ENCODE measurements at places on chromosomes 2 and 18.
A peak's percentile ranks its signal among the peaks of the same experiment; 100 is the strongest.

DNA sequence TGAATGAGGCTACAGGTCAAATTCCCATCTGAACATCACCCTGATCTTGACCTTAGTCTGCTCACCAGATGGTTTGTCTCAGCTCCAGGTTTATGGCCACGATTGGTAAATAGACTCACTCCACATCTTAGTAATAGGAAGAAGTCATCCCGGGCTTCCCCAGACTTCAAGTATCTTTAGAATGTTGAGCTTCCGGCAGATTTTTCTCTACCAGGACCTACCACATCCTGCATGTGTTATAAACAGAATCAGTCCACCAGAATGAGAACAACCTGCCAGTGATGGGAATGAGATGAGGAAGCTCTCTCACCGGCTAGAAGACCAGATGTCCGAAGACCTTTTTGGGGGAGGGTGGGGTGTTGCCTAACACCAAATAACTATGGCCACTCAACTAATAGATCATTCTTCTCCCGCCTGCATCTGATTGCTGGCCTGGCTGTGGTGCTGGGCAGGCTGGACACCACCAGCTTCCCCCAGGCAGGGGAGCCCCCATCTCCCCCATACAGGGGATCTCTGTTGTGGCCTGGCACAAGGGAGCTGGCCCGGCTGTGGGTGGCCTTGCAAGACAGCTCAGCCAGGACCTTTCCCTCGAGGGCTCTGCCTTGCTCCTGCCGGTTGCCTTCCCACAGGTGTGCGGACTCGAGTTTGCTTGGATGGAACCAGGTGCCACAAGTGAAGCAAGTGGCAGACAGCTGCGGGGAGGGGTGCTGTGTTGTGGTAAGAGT lies 88.5 kb downstream of the SH3RF3 start:
- peak; percentile 38 for DNase-seq

- no peak for DNase-seq
Measured at GRCh38 chr2:118856330-118856977, 9.0 kb upstream of the EN1 start.

DNA sequence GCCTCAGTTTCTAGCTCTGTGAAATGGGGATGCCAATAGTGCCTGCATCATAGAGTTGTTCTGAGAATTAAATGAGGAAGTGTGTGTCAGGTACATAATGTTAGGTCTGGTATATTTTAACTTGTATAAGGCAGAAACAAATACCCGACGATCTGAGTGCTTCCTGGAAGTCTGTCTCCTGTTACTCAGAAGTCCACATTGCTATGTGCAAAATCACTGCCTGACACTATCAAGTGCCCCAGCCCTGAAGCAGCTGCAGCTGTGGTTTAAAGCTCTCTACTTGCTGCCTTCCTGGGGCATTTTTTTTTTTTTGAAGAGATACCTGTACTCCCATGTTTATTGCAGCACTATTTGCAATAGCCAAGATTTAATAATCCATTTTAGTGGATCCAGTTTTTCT lies 125.3 kb downstream of the SLC4A3 start:
- DNase-seq: no peak

DNA sequence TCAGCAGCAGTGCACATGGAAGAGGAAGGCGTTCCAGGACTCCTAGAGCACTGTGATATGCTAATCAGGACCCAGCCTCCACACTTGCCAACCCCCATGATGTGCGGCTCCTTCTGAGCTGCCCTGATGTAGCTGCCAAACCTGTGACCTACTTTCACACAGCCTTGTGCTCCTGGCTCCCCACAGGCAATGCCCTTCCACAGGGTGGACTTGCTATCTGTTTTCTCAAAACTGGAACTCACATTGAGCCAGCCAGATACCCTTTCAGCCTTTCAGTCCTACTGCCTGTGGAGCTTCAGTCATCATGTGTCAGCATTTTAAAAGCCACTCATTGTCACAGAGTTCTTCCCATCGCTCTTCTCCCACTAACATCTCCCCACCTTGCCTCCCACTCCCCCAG lies 181.6 kb downstream of the AFF3 start:
- no peak for DNase-seq

DNA sequence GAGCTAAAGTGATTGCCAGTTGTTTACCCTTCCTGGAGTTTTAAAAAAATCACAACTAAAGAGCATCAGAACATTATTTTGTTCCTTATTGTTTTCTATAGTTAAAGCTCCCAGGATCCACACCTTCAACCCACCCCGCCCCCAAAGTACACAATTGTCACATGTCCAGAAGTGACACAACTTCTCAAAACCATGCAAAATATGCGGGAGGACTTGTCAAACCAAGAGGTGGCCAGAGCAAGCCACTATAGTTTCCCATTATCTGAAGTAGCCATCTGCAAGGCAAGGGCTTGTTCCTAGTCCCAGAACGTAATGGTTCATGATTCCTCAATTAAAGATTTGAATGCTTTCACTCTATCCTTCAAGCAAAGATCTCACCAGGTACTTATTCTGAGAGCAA lies 9.9 kb upstream of the INO80C start:
- DNase-seq: no peak

- no peak for DNase-seq
Measured at GRCh38 chr18:54140641-54141040, 83.8 kb downstream of the MBD2 start.

DNA sequence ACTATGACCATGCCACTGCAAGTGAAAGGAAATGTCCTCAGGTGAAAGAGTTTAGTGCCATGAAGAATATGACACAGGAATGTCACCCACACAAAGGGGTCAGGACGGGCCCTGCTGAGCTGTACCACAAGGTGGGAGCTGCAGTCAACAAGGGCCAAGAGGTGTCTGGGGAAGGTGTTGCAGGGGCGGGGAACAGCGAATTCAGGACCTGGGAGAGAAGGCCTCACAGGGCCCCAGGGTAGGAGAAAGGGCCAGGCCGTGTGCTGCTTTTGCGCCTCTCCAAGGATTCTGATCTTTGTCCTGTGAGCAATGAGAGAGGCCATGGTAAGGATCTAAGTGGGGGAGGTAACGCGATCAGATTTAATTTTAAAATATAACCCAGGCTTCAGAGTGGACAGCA lies 23.6 kb downstream of the CYB5A start:
- DNase-seq: no peak

DNA sequence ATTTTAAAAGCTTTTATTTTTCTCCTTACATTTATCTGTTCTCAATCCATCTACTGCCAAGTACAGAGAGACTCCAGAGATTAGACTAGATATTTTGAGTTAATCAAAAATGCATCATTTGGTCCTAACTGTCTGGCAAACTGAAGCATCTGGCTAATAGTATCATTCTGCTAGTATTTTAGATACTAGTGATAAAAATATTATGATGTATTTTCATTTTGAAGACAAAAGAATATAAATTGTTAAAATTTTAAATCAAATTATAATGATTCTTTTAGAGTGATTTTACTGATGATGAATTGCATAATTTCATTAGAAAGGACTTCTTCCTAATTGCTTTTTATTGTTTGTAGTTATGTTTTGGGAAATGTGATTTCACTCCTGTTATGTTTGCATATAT lies 584.0 kb downstream of the LRRTM4 start:
- DNase-seq: no peak

GRCh38 chr2:121866789-121867188 lies 111.3 kb downstream of the TSN start:
- DNase-seq: no peak

DNA sequence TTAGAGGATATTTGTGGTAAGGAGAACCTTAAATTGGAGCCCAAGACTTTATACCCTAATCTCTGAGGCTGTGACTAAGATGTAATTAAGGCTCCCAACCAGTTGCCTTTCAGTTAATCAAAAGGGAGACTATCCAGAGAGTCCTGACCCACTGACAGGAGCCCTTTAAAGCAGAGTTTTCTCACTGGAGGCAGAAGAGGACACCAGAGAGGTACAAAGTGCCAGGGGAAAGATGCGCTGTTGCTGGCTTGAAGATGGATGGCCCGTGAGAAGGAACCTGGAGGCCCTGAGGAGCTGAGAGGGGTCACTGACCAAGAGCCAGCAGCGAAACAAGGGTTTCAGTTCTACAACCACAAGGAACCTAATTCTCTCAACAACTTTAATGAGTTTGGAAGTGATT lies 137.3 kb downstream of the TMEM131 start:
- no peak for DNase-seq

GRCh38 chr2:112254466-112255240 lies at the start of gene ZC3H8:
Gene ZC3H8, minus strand, starts transcription at chr2:112255042. Its CDS starts 61 bp downstream, at chr2:112254981.
- DNase-seq: peak; percentile 83

DNA sequence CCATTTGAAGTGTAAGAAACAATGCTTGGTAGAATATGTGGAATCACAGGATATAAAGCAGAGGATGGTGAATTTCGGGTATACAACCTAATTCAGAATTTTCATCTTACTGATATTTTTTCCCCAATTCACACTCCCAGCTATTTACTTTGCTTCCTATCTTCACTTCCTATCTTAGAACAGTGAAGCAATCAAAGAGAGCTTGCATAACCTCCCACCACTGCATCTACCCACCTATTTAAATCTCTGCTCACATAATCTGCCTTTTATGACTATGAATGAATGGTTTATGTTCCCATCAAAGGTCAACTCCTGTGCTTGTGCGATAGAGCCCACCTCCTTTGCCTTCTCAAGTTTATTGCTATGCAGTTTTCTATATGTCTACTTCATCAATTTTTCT lies 3.3 kb downstream of the RMDN2 start:
- DNase-seq: no peak

- DNase-seq: no peak
Measured at GRCh38 chr2:160389875-160390274, 103.7 kb downstream of the RBMS1 start.

- peak; percentile 66 for DNase-seq
Measured at GRCh38 chr2:100017633-100018032, 124.8 kb downstream of the AFF3 start.

DNA sequence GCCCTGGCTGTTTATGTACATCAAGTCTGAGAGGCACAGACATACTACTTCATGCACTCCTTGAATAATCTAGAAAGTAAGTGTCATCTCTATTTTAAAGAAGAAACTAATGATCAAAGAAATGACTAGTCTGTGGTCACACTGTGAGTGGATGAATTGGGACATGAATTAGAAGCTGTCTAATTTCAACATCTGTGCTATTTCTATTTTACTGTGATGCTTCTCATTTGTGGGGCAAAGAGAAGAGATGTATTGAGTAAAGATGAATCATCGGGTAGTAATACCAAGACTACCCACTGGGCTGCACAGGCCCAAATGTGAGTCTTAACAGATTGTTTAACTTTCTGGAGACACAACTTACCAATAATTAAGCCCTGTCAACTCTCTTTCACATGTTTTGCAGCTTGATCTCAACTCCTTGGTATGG lies 42.4 kb upstream of the MTIF2 start:
- peak; percentile 16 for DNase-seq

GRCh38 chr2:55425431-55425831 lies 5.8 kb upstream of the CCDC88A start:
- peak; percentile 78 for DNase-seq

GRCh38 chr2:178072383-178073301 lies at the start of gene PDE11A:
Gene PDE11A, minus strand, starts transcription at chr2:178072777. Its CDS starts 340 bp downstream, at chr2:178072437.
- DNase-seq: peak; percentile 52

GRCh38 chr18:10660179-10660884 lies 134.5 kb downstream of the NAPG start:
- no peak for DNase-seq

- peak; percentile 26 for DNase-seq
Measured at GRCh38 chr2:180753809-180754761, 226.3 kb upstream of the UBE2E3 start.

DNA sequence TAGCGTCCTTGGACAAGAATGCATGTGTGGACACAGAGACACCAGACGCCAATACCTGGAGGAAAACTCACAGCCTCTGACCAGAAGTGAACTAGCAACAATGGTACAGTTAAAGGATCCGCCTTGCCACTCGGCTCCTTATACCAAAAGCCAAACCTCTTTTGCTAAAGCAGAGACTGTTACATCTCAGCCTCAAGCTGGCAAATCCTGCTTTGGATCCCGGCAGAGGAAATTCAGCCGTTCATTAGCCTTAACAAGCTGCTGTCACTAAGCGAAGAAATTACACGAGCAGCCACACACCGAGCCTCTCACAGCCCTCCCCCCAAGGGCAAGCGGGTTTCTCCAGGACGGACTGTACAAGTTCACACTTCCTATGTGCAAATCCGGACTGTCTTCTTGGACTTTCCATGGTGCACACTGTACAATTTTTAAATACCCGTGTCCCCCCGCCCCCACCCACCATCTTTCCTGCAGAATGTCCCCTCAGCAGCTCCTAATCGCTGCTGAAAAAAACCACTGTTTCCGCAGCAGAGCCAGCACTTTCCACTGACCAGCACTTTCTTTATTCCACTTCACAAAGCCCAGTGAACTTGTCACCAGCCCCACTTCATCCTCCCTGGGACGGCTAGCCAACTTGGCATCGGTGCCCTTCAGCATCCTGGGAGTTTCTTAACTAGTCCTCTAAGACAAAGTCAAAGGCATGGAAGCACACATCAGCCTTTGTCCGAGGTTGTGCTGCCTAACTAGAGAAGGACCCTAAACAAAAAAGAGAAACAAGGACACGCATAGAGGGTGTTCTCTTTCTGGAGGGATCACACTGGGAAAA lies 1.5 kb downstream of the KLF7 start:
- DNase-seq: peak; percentile 2

DNA sequence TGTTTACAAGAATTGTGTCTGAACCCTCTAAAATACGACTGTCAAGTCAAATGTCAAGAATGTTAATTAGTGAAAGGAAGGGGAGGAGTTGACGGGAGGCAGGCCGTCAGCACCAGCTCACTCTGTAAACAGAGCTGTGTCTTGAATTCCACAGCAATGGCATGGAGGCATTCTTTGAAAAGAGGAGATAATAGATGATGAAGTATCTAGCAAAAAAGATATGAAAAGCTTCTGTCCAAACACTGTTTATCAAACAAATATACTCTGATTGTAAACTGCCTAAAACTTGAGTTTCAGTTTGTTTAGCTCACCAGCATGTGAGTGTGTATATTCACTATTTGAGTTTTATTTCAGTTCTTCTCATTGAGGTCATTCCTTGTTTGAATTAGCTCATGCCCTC lies 94.7 kb upstream of the CDC42EP3 start:
- DNase-seq: peak; percentile 62

DNA sequence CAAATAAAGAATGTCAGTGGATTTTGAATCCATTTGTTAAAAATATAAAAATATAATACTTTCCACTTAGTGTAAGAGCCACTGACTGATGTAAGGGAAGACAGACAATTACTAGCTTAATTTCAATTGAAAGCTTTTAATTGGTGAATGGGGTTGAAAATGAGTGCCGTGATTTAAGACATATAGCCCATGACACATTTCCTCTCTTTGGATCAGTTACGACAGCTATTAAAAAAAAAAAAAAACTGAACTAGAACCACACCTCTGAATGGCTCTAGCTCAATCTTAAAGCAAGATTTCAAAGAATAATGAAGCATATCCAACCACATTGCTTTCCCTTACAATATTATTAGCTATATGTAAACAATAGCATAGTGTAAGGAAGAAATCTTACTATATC lies 44.0 kb downstream of the CIB4 start:
- no peak for DNase-seq

- DNase-seq: no peak
Measured at GRCh38 chr2:101400506-101401325, 13.4 kb upstream of the CREG2 start.

- no peak for DNase-seq
Measured at GRCh38 chr18:13410471-13410870, 191.9 kb downstream of the LDLRAD4 start.

Data from NCI-H226 (cell line).